ENCODE measurements at places on chromosomes 3 and 15. TPM values are rescaled to one million over a fixed set of nuclear protein-coding genes. Genes with fewer than 3 reads are reported as not detected.

Gene SERINC4
- 0.25 TPM for total RNA-seq

GRCh38 chr3:5254281-5255048 is 67.0 kb downstream of the EDEM1 start:
- no peak for DNase-seq

Gene GOLGA8K
- total RNA-seq = not detected

- DNase-seq = peak; percentile 74
These were observed 79.6 kb upstream of the SPATA12 start for GRCh38 chr3:56980798-56981390.

DNA sequence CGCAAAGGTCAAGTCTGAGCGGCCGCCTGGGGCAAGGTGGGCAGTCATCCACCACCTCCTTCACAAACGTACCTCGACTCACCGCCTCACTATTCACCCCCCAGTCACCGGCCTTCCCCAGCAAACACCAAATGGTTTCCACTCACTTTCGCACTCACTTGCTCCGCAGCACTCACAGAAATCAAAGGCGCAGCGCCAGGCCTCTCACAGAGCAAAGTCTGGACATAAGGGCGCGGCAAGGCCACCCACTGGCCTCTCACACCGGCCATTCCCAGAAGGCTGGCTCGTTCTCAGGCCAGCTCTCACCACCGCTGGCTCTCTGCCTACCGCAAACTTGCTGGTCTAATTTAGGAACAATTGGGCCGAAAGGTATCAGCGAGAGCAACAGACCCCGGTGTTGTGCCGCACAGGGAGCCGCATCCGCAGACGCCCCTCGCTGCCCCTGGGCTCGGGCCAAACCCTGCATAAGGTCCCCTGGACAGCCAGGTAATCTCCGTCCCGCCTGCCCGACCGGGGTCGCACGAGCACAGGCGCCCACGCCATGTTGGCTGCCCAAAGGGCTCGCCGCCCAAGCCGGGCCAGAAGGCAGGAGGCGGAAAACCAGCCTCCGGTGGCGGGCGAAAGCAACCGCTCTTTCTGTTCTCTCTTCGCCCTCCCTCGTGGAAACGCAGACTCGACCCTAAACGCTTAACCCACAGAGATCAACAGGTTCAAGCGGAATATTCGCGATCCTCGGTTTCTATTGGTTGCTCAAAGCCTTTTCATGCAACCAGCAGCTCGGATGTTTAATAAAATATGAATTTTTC is 2.9 kb downstream of the SHOX2 start:
- no peak for DNase-seq

Measured in heart left ventricle (tissue), 16 donors.